Stimulated activated CD4-positive, alpha-beta T cell treated with anti-CD3 and anti-CD28 coated beads, TNF-alpha, amount 100 ng/mL, for 24 hours (primary cell): ENCODE measurements at places on chromosomes 3 and 15.

DNA sequence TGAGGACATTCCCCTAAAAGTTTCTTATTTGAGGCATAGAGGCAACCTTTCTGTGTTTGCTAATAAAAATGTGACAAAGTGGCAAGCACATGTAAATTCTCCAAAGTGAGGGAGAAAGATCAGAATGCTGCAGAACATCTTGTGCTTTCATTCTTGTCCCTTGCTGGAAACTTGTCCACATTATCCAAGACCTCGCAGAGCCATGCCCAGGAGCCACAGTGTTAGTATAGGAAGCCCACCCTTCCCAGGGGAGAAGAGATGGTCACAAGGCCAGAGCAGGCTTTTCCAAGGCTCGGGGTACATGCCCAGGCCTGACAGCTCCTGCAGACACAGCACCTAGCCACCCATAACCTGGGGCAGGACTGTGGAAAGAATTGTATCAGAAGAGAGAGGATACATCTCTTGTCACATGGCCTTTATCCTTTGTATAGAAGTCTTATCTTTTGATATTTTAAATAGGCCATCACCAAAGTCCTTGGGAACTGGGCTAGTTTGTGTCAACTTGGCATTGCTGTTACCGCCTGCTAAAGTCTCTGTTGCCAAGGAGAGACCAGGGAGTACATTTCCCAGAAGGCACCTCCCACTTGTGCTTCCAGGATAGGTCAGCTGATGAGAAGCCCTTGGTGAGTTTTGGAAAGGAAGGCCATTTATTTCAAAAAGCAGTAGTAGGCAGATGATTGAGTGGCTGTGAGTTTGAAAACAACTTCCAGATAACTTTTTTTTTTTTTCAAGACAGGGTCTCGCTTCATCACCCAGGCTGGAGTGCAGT, 10.5 kb downstream of the DLEC1 start:
- DNase-seq = no peak

GRCh38 chr3:75265897-75266296, 398.2 kb upstream of the FRG2C start:
- DNase-seq = no peak

GRCh38 chr3:118987477-118987876, 47.2 kb downstream of the IGSF11 start:
- no peak for DNase-seq

GRCh38 chr3:157958457-157958856, 147.8 kb downstream of the SHOX2 start:
- DNase-seq = no peak

DNA sequence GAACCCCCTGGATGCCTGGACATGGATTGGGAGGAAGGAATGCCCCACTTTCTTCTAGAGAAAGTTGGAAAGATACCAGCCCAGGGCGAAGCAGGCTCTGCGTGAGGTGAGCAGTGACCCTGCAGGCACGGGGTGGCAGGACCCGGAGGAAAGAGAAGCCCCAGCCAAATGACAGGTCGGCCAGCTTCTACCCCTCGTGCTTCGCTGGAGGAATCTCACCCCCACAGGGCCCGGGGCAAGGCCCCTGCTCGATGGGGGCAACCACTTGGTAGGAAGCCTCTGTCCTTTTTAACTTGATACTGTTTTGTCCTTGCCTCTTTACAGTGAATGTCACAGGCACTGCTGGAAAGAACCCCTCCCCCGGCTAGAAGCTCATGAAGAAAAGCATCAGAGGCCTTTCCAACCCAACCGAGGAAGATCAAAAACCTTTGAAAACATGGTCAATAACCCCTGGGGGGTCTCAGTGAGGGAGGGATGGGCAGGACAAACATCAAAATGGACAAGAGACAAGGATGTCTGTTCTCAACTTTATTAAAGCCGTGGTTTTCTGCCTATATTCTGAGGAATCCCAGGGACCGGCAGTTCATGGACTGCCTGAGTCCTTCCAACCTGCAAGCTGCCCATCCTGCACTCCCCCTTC, 54.4 kb downstream of the SH3BP5 start:
- no peak for DNase-seq

DNA sequence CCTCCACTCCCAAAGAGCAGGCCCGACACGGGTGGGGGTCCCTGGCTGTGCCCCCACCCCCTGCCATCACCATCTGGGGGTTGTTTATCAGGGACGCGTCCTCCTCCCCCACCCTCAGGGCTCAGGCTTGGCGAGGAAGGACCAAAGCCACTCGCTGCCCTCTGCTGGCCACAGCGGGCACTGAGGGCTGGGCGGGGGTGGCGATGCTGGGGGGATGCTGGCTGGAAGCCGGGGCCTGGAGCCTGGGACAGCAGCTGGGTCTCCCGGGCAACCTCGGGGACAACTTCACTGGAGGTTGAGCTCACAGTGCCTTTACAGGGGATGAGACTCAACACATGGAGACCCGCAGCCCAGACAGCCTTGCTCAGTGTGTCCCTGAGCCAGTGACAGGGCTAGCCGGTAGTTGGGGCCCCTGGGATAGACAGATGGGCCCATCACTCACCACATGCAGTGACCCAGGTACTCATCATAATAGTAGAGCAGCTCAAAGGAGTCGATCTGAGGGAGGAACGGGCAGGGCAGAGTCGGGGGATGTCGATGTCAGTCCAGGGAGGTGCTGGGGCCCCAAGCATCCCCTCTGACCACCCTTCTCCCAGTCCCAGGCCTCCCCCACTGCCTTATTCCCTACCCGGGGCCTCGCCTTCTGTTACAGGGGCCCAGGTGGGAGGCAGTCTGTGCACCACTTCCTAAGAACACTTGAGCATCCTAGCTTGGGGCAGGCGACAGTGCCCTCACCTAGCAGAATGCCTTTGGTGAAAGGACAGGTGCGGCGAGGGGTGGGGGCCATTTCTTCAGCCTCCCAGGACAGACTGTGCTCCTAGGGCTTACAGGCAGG, 5.9 kb upstream of the CALML4 start:
- DNase-seq = peak; percentile 54

DNA sequence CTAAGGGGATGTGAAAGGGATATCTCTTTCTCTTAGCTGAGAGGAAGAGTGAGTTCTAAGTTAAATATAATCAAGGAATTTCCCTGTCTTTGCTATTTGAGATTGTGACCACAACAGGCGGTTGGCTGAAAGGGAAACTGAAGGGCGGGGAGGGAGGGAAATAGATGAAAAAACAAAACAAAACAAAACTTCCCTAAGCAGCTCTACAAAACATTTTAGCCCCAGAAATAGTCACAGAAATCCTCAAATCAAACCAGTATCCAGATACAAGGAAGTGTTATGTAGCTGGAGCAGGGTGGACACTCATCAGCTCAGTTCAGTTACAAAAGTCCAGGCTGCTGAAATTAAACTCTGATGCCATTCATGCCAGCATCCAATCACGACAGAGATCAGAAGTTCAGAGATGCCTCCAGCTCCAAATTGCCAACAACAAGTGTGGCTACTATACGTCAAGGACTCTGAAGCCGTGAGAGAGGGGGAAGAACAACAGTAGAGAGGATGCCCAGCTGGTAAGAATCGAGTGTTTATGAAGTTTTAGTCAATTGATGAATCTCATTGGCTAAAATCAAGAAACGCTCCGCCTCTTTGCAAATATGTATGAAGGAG, 319 bp upstream of the TP63 start:
- no peak for DNase-seq

- DNase-seq = no peak
These were observed 1.8 kb downstream of the FOXL2 start for GRCh38 chr3:138944929-138945708.

GRCh38 chr3:184366619-184367289, 5.2 kb downstream of the POLR2H start:
- no peak for DNase-seq

DNA sequence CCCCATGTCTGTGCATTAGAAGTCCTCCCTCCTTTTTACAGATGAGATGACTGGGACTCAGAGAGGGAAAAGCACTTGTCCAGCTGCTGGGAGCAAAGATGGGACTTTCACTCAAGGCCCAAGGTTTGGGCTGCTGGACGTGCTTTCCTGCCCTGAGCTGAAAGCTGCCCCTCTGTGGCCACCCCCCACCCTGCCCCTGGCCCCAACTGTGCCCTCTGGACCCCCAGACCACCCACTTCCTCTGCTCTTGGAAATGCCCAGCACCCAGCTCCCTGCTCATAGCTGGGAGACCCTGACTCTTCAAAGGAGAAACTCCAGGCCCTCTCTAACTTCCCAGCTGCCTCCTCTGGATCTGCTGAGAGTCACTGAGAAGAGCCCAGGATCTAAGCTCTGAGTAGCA, 20.7 kb downstream of the GRIP2 start:
- DNase-seq = no peak

GRCh38 chr15:80202016-80202315, 49.2 kb downstream of the FAH start:
- DNase-seq = no peak

GRCh38 chr3:166531730-166532129, 694.5 kb upstream of the BCHE start:
- DNase-seq = no peak

DNA sequence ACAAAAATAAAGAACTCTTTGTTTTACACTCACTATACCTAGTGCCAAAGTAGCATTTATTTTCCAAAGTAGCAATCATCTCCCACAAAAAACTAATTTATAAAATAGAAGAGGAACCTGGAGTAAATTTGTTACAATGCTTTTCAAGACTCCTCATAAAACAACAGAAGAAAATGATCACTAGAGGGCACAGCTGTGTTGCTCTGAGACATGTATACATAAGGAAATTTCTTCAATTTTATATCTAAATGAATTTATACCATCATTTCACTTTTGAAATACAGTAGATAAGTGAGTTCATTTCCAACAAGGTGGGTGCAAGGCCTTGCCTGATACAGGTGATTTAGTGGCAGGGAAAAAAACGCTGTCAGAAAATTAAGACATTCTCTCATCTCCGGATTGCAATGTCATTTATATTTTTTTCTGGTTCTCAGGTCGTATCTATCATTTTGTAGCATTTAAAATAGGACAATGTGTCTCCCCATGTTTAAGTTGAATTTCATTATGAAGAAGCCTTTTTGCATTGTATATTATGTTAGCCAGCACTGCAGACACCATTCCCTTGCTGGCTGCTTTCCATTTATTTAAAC, 25.3 kb upstream of the ARHGEF26 start:
- DNase-seq = no peak

GRCh38 chr3:99485286-99485685, 153.1 kb upstream of the COL8A1 start:
- DNase-seq = no peak

DNA sequence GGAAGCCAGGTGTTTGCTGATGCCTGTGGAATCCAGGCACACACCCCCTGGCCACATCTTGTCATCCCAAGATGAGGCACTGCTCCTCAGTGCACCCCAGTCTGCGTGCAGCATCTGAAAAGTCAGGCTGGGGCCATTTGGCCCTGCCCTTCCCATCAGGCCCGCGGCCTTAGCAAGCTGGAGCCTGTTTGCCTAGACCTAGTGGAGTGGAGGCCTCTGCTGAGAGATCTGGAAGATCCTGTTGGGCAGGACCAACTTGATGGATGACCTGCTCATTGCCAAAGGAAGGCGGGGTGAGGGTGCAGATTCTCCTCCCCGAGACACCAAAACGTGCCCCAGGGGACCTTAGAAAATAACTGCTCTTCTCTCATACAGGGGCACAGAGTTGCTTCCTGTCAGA, 220.2 kb downstream of the SHQ1 start:
- DNase-seq = no peak

DNA sequence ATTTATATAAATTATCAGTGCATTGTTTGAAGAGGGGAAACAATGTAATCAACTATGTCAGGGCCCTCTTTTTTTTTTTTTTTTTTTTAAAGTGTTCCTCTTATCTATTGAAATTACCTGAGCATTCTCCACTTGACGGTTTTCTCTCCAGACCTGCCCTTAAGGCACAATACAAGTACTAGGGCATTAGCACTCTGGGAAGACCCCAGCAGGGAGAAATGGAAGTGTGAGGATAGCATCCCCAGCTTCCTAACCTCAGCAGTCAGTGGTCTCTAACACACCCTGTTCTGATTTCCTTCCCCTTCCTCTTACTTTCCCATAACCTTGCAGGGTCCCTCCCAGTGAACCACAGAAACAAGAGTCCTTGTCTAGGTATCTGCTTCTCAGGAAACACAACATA, 458.3 kb upstream of the ARL6 start:
- DNase-seq = no peak

GRCh38 chr15:80567721-80568157, 127.4 kb upstream of the ABHD17C start:
- DNase-seq = no peak

- DNase-seq = no peak
These were observed 13.1 kb downstream of the SLC7A14 start for GRCh38 chr3:170572665-170573253.

- no peak for DNase-seq
These were observed 102.0 kb upstream of the BHLHE40 start for GRCh38 chr3:4877173-4877787.

- peak; percentile 81 for DNase-seq
These were observed 306.5 kb downstream of the RPLP1 start for GRCh38 chr15:69758810-69759790.

DNA sequence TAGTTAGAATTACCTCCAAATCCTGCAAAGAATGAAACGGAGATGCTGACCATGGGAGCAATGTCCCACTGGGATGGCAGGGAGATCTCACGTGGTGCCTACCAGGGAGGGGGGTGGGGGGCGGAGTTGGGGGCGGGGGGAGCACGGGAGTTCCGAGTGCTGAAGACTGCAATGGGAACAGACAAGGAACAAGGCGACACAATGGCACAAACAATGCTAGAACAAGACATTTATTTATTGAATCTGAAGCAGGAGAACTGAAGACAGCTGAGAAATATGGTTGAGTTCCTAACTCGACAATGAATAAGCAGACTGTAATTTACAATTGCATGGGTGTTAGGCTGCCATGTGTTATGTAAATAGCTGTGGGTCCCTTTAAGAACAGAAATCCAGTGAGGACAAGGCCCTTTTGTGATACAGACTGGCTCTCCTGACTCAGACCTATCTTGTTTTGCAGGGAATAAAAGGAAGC, 91.2 kb downstream of the AQP9 start:
- DNase-seq = no peak

- DNase-seq = no peak
These were observed 21.3 kb downstream of the HOMER2 start for GRCh38 chr15:82931221-82931620.

- peak; percentile 47 for DNase-seq
These were observed at the start of gene GRAMD2A for GRCh38 chr15:72197460-72198355. GRAMD2A (minus strand) TSS chr15:72197787.

GRCh38 chr3:25283613-25284012, 144.4 kb upstream of the RARB start:
- DNase-seq = no peak

DNA sequence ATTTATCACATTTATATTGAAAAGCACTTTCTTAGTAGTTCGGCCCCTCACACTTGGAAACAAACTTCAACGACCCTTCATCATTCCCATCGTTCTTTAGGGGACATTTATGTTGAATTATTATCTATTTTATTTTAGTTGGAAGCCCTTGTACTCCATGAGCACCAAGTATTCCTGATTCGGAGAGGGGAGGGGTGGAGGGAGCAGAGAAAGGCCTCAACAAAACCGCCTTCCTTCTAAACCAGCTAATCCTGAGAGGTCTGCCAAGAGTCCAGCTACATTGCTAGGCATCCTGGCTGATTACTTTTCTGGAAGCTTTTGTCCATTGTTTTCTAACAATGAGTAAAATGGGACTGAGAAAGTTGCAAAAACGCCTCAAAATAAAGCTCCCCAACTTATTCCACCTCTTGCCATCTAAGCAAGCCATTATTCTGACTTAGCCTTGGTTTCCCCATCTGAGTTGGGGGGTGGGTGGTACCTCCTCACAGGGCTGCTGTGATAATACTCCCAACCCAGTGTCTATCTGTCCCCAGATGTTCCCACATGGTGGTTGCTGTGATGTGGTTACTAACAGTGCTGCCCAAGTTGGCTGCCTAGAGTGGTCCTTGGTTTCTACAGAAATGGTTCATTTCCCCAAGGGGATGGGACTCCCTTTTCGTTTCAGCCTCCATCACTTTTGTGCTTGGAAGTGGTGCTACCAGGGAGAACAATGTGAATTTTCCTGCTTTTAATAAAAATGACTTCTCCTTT, 1.2 kb upstream of the TMEM158 start:
- no peak for DNase-seq
